ENCODE measurements at places on chromosomes 6 and 20. TPM values are rescaled to one million over a fixed set of nuclear protein-coding genes. Genes with fewer than 3 reads are reported as not detected.

- DNase-seq = no peak
These were observed 118.6 kb upstream of the CCDC28A start for GRCh38 chr6:138654715-138655634.

The CCN6 gene
- total RNA-seq = 1.5 TPM

- DNase-seq = peak; percentile 43
These were observed 37.7 kb upstream of the SASH1 start for GRCh38 chr6:148304976-148305375.

DNA sequence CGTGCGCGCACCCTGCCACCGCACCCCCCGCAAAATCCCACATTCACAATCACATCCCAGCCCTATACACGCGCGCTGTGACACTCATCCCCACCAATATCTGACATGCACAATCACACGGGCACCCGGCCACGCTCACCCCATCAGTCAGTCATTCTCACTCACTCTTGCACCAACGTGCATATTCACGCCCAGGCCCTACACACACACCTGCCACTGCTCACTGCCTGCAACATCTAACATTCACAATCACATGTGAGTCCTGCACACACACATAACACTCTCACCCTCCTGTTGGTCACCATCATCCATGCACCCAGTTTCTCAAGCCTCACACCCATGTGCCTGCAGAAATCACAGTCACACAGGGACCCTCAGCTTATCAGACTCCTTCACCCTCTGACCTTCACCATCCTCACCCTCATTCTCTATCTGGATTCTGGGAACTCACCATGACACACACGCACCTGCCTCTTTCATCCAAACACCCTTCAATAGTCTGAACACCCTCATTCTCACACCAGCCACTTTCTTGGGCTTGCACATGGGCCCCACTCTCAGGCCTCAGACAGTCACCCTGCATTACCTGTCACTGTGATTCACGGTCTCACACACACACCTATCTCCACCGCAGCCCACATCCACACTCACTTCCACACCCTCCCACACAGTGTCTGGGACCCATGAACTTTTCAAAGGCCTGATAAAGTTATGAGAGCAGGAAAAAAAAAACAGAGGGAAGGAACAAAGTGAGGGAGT lies 748 bp upstream of the ATP9A start:
- DNase-seq = no peak

GRCh38 chr6:41579088-41579610 lies 33.0 kb downstream of the FOXP4 start:
- no peak for DNase-seq

The UBD gene
- 9.4 TPM for total RNA-seq

DNA sequence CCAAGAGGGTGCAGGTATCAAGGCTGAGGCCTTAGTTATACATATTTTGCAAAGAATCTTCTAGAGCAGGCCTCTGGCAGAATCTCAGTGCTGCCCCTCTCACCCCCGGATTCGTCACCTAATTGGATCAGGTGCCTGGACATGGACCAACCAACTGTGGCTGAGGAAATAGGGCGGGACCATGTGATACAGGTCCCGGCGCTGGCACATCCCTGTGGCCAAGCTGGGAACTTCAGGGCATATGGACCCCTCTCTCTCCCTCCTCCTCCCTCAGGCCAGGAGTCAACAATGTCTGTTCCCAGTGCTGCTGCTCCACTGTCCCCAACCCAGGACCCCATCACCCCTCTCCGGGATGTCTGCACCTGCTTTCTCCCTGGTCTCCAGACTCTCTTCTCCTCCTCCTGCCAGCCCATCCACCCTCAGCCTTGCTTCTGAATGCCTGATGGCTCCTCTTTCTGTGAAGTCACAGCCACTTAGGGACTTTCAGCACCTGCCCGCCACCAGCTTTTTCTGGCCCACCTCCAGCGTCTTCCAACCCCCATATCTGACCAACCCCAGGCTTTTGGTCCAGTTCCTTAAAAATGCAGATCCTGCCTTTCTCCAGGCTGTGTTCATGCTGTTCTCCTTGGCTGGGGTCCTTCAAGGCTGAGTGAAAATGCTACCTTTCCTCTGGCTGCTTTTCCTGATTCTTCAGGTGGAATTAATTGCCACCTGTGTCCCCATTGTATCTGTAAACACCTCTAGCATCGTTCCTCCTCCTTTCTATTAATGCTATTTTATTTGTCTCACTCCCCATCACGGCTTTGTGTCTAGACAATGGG lies 19.0 kb upstream of the MLN start:
- no peak for DNase-seq

DNA sequence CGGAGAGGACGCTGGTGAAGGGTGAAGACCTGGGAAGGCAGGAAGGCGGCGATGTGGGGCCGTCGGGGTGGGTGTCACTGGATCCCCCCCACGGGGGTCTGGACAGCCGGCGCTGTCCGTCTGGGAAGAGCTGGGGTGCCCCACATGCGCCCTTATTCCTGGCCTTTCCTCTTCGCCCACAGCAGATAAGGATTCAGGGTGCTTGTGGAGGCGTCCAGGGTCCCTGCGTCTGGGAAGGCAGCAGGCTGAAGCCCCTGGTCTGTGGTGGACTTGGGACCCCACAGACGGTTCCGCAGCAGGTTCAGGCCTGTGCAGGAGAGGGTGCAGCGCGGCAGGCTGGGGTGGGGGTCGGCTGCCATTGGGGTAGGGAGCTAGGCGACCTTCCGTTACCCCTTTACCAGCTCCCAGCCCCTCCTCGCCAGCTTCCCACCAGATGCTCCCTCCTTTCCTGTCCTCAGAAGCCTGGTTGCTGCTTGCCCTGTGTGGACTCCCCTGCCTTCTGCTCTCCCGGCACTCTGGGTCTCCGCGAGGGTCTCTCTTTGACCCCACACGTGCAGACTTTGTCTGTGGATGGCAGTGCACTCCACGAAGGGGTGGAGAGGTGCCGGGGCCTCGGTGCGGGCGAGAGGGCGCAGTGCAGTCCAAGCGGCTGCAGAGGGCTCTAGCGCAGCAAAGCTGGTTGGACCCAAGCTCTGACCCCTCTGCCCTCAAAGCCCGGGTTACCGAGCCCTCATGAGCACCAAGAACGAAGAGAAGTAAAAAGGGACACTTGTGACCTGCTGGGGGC lies 2.1 kb upstream of the GATA5 start:
- no peak for DNase-seq

GRCh38 chr6:6661191-6661590 lies 72.7 kb downstream of the LY86 start:
- no peak for DNase-seq

- no peak for DNase-seq
These were observed 36.3 kb downstream of the PYGB start for GRCh38 chr20:25284131-25284601.

DNA sequence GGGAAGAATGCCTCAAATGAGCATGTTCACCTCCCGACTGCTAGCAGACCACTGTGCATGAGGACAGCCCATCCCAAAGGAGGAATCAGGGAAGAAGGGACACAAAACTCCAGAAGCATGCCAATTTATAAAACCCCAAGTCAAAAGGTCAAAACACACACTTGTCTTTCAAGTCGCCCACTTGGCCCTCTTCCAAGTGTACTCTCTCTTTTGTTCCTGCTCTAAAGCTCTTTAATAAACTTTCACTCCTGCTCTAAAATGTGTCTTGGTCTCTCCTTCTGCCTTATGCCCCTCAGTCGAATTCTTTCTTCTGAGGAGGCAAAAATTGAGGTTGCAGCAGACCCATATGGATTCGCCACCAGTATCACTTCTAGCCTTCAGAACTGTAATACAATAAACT lies 33.9 kb upstream of the TPBG start:
- DNase-seq = no peak

DNA sequence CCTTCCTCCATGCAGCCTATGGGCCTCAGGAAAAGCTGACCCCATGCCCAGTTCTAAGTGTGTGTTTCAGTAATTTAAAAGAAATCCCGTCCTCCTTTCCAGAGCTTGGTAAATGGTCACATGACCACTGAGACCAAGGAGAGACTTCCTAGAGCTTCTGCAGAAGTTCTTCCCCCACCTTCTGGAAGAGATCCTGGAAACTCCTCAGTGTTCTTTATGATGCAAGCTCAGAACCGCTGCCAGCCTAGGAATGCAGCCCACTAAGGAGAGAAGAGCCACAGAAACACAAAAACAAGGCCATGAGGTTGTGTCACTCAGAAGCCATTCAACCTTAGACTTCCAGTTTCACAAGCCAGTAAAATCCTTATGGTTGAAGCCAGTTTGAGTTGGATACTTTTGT lies 348.4 kb downstream of the TPBG start:
- DNase-seq = no peak

- no peak for DNase-seq
These were observed 136.9 kb upstream of the AGPAT4 start for GRCh38 chr6:161410736-161411135.

DNA sequence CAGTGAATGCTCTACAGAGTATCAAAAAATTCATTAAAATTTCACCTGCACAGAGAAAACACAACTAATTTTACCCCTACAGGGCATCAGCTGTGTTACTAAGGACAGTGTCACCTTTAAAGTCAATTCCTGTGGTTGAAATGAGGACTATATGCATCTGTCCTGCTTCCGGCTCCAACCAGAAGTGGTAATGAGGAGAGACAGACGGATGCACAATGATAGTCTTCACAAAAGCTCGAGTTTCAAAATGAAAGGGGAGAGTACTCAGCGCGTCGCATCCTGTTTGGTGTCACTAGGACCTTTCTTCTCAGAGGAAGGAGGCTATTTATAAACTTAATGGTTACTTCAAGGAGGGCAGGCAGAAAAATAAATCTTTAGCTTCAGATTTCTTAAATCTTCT lies 86.5 kb downstream of the LYRM4 start:
- no peak for DNase-seq

The PLA2G7 gene
- 1.1 TPM for total RNA-seq

GRCh38 chr20:63625771-63626423 lies 1.0 kb downstream of the GMEB2 start:
- DNase-seq = no peak

DNA sequence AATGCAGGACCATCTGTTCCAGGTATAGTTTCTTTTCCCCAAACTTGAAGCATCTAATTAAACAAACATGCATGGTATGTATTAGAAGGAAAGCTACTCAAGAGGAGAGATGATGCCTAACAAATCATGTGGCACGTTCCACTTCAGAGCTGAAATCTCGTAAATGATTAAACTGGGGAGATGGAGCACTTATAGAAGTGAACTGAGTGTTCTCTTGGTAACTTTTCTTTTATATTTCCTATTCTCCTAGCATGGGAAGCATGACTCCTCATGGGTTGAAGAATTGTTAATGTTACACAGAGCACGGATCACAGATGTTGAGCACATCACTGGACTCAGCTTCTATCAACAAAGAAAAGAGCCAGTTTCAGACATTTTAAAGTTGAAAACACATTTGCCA lies 61.1 kb downstream of the CCN2 start:
- DNase-seq = peak; percentile 49

- DNase-seq = no peak
These were observed 394 bp downstream of the MYB start for GRCh38 chr6:135181333-135182070.

The MEP1A gene
- not detected for total RNA-seq
